NCI-H460 (cell line): ENCODE measurements at places on chromosomes 12 and 14. TPM values are rescaled to one million over a fixed set of nuclear protein-coding genes. Genes with fewer than 3 reads are reported as not detected.

- DNase-seq = no peak
These were observed 13.4 kb upstream of the IFI27 start for GRCh38 chr14:94097091-94097490.

DNA sequence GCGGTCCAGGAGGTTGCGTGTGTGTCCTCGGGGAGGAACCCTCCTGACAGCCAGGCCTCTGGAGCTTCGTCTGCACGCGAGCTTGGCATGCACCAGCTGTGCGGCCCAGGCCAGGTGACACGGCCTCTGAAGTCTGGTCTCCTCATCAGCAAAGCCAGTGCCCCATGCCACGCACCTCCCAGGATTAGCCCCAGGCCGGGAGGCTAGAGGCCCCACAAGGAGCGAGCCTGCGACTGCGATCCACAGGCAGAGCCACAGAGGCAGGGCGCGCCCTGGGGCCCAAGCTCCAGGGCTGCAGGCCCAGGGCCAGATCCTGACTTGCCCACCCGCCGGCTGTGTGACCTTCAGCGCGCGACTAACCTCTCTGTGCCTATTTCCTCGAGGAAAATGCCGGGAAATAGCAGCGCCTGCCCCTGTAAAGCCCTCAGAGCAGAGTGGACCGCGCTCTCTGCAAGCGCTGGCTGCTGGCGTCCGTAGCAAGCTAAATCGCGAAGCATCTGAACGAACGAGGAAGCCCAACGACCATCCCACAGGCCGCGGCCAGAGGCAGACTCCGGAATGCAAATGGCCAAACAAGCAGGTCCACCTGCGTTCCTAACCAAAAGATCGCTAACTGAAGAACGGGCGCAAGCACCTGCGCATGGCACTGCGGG is 492 bp upstream of the BTBD6 start:
- DNase-seq = no peak

DNA sequence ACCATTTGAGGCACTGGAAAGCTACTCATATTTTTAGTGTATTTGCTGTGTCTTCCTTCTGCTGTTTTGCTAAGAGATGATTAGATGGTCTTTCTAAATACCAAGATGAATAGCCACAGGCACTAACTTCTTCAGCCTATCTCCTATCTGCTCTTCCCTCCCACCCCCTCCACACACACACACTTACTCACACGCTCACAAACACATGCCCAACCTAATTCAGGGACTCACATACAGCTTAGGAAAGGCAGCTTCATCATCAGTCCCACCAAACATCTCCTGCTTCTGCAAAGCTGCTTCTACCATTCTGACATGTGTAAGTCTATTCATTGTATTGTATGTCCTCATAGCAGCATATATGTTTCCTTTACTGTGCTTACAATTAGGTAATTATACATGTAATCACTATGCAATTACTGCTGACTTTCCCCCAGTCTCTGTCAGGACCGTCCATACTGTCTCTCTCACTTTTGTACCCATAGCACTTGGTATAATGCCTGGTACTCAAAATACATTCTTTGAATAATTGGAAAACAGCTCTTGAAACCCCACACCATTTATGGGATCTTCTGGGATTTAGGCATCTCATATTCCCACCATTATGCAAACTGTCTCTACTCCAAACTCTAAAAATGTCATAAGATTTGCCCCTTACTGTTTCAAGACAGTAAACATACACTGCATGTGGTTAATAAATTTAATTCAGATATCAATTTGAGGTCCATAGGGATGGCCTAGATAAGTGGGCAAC is 83.3 kb upstream of the HIF1A start:
- DNase-seq = no peak

- DNase-seq = no peak
These were observed 51.9 kb downstream of the DAAM1 start for GRCh38 chr14:59240356-59240755.

DNA sequence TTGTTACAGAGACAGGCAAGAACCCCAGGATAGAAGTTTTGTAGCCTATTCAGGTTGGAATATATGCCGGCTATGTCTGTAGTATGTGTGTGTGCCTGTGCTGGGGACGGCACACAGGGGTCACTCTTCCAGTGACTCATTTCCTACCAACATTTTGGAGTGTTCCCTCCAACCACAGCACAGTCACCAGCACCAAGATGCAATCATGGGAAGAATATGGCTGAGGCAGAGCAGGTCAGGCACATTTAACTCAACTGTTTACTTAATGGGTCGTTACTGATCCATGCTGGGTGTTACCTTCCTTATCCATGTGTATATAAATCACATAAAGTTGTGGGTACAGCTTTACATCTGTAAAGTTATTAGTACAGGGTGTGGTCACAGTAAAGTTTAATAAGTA is 178.3 kb downstream of the PRKD1 start:
- DNase-seq = peak; percentile 13

Gene TAS2R31
- 1.7 and 2.7 TPM in 2 replicates for total RNA-seq

Gene TMEM63C
- total RNA-seq = not detected in 2 replicates
